ENCODE measurements at places on chromosomes 2 and 18. TPM values are rescaled to one million over a fixed set of nuclear protein-coding genes. Genes with fewer than 3 reads are reported as not detected.

DNA sequence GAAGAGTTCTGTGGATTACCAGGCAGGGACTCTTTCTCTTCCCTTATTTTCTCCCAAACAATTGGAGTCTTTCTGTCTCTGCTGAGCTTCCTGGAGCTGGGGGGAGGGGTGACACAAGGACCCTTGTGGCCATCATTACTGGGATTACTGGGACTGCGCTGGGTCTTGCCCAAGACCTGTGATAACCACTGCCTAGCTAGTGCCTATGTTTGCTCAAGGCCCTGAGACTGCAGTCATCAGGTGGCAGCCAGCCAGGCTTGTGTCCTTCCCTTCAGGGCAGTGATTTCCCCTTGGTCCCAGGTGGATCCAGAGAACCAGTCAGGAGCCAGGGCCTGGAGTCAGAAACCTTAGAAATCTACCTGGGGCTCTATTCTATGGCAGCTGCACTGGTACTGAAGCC is 355.6 kb downstream of the PARD3B start:
- no peak for DNase-seq

- no peak for DNase-seq
Observed at GRCh38 chr2:58767828-58768714, 526.9 kb upstream of the FANCL start.

NEU2 gene
- total RNA-seq, result not detected

MEP1B gene
- total RNA-seq, result 0.64 TPM

- DNase-seq, result no peak
Observed at GRCh38 chr18:77374446-77374805, 124.8 kb downstream of the GALR1 start.

DNA sequence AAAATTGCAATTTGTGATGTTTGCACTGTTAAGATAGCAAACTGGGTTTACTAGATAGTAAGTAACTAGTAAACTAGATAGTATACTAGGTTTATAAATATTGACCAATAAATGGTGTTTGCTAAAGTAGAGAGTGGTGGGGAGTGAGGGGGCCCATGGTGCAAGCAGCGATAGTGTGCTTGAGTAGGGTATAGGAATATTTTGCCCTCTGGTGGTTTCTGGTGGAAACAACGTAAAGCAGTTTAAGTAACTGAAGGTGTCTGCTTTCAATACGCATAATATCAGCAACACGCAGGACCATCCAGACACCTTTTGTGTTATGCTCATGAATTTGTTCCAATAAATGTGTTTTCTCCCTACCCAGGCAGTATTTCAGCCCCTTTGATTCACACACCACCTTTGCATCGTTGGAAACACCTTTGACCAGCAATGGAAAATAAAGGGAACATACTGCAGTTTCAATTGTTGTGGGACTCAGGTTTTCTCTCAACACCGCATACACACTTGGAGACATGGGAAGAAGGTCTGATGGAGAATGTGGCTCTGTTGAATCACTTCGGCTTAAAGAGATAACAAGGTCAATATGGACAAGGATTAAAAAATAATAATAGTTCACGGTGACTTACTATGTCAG is 16.7 kb upstream of the STAT1 start:
- DNase-seq, result peak; percentile 65

DNA sequence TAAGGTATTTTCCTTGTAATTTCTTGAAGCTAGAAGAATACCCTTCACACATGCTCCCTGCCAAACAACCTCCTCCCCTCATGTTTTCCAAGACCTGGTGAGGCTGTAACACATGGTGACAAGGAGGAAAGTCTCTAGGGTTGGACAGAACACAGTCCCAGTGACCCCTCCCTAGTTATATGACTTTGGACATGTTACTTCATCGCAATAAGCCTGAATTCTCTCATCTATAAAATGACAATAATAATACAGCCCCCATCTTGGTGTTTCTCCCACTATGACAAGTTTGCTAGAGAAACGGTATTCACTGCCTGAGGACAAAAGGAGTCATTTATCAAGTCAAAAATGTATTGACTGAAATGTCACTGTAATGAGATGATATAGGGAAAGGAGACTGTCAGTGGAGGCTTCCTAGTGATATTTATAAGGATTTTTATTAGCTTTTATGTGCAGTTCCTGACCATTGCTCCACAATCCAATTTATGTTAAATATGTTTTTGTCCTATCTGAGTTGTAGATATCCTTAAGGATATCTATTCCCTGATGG is 464.4 kb downstream of the SUCLG1 start:
- DNase-seq, result no peak

- peak; percentile 58 for DNase-seq
Observed at GRCh38 chr2:178072383-178073301, at the start of gene PDE11A. Gene PDE11A (minus strand): TSS chr2:178072777. CDS start chr2:178072437, 340 bp downstream.

- DNase-seq, result no peak
Observed at GRCh38 chr2:67329513-67329912, 67.6 kb upstream of the ETAA1 start.

DNA sequence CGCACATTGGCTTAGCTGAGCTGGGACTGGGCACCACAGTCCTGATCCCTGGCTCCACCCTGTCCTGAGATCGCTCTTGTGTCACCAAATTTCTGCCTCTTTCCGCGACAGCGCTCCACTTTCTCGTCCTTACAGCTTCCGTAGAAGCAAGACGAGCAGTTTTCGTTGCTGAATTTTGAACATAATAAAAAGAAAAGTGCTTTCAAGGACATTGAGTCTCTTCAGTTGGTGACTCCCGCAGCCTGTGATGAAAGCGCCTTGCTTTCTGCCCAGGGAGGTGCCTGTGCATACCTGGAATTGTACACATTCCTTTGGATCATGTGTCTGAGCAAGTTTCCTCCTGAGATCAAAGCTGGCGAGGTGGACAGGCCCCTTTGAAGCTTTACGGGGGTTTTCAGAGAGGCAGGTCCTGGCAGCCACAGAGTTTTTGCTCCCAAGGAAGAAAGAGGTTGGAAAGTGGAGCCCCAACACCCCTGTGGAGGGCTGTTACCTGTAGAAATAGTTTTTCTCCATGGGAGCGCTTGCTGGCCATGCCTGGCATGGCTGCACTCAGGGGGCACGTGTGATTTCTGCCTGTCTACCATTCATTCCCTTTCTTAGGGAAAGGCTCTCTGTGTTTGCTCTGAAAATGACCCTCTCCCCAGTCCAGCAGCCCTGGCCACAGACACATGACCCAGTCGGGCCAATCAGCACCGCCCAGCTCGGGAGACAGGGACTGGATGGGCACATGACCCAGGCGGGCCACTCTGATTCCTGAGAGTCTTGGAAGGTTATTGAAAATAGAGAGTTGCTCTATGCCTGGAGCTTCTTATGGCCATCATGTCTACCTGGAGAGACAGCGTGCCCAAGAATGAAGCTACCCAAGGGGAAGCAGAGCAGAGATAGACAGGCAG is 115.6 kb upstream of the OTOS start:
- no peak for DNase-seq

- no peak for DNase-seq
Observed at GRCh38 chr2:106956416-106956815, 70.4 kb upstream of the ST6GAL2 start.

ASB18 gene
- not detected for total RNA-seq

CCDC150 gene
- 8.7 TPM for total RNA-seq
